Cardiac fibroblast (primary cell): ENCODE measurements at places on chromosomes 7 and 10.

GRCh38 chr7:83936056-83936708, 258.4 kb downstream of the SEMA3A start:
- DNase-seq: peak; percentile 82

GRCh38 chr10:73771722-73772280, 10.0 kb upstream of the CHCHD1 start:
- peak; percentile 28 for DNase-seq

DNA sequence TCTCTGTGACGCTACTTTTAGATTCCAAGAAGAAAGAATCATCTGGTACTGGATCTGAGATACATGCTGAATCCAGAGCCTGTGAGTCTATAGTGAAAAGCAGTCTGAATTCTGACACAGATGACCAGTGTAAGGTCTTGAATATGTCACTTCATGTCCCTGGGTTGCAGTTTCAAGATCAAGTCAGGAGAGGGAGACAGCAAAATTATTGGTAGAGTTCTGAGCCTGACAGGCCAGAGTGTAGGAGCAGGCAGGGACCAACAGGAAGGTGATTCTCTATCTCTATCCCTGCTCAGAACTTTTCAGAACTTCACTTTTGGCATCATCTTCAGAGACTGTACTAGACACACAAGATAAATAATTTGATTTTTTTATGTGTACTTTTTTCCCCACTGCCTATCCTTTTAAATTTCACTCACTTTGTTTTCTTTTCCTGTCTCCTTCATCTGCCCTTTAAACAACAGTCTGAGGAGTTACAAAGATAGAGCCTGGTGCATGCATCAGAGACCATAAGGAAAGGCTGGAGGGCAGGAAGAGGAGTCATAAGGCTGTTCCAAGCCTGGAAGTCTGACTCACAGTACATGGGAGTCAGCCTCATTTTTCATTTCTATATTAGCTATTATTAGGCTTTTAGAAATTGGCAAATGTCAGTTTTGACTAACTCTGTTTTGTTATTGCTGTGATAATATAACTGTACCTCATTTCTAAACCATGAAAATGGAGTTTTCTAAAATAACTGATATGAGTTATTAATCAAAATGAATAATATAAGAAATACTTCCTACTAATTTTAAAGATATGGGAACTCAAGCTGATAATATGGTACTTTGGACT, 120.2 kb upstream of the TMEM229A start:
- DNase-seq: peak; percentile 60

- DNase-seq: no peak
Observed at GRCh38 chr10:124521429-124521871, 59.8 kb downstream of the LHPP start.

DNA sequence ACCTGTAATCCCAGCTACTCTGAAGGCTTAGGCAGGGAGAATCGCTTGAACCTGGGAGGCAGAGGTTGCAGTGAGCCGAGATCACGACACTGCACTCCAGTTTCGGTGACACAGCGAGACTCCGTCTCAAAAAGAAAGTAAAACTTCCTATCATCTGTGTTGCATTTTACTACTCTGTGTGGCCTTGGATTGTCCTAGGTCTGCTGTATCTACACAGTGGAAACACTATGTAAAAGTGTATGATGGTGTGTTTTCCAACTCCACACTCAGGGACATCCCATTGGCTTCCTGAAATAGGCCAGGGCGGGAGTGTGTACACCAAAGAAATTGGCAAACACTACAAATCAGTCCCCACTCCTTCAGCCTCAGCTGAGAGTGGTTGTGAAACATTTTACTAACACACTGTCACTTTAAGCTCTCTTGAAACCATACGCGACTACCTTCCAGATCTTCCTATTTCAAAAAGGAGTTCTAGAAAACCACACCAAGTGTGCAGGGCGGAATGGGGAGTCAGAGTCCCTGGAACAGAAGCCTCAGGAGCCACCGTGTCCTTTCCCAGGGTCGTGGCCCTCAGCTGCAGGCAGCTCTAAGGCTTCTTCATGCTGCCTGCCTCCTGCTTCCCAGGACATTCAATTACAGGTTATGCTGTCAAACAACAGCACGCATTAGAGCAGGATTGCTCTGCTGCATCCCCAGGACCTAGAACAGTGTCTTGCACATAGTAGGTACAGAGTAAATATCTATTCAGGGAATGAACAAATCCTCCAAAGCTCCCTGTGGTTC, 275.4 kb downstream of the PARD3 start:
- peak; percentile 65 for DNase-seq

DNA sequence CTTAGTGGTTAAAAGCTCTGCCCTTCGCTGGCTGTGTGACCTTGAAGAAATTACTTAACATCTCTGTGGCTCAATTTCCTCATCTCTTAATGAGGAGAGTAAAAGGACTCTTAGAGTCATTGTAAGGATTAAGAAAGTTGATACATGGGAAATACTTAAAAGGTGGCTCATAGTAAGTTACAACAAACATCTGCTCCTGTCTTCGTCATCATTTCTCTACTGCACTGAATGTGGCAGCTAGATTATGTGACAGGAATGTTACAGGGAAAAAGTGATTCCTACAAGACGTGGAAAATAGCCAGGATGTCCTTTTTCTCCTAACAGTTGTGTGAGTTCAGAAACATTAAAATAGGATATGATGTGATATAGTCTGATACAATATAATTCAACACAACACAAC, 184.7 kb downstream of the FRMD4A start:
- peak; percentile 37 for DNase-seq

DNA sequence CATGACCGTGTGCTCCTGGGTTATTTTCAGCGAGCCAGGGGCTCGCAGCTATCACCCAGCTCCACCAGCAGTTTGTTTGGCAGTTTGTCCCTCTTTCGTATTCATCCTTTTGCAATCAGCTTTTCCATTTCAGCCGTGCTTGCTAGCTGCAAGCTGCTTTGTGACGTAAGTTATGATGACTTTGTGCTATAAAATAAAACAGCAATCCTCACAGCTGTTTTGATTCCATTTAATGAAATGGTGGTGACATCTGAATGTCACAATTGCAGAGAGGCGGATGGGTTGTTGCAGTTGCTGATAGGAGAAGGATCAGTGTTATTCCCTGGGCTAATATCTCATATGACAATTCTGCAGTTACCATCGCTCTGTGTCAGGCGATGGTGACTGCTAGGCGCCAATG, 251.7 kb downstream of the SNX10 start:
- no peak for DNase-seq

DNA sequence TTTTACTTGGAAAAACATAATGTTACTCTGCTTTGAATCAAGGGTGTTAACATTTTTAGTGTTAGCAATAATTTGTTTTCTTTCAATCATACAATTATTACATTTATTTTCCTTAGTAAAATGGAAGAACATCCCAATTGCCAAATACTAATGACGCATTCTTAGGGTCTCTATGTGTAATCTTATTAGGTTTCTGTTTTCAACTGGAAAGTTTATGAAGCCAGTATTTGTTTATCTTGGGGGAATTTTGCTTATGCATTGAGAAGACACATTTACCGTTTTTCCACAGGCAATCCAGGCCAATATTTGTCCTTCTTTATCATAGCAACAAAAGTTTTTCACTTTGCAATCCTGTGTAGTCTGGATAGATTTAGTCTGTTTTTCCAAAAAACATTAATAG, 134.5 kb downstream of the CPED1 start:
- DNase-seq: no peak

DNA sequence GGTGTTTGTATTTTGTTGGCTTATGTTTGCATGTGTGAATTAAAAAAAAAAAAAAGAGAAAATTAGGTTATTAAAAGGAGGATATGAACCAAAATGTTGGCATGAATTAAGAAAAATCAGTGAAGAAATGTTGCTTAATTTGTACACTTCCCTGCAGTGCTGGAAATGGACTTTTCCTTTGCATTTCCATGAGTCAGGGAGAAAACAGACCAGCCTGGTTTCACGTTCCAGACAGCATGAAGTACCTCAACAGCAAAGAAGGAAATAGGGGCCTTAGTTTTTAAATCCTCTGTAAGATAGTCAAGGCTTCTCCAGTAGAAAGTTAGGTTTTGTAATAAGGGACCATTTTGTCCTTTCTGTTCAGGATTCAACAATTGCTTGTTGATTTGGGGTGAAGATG, 159.7 kb downstream of the CELF2 start:
- DNase-seq: no peak

DNA sequence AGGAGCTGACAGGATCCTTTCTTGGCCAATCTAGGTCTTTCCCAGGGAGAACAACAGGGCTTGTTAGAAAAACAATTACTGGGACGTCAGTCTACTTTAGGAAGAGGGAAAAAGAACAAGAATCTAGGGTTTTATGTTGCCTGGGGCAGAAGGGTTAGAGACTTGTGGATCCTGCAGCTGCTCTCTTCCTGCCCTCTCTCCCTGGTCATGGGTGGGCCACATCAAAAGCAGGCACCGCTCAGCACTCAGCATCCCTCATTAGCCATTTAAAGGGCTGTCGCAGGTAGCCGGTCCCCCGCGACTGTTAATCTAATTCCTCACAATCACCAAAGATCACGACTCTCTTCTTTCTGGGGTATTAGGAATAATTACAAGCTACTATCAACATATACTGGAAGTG, 631.9 kb downstream of the CALN1 start:
- DNase-seq: no peak

- DNase-seq: peak; percentile 56
Observed at GRCh38 chr10:13705526-13706174, 118.9 kb downstream of the PRPF18 start.

- DNase-seq: no peak
Observed at GRCh38 chr10:7406712-7407333, 4.0 kb downstream of the SFMBT2 start.

DNA sequence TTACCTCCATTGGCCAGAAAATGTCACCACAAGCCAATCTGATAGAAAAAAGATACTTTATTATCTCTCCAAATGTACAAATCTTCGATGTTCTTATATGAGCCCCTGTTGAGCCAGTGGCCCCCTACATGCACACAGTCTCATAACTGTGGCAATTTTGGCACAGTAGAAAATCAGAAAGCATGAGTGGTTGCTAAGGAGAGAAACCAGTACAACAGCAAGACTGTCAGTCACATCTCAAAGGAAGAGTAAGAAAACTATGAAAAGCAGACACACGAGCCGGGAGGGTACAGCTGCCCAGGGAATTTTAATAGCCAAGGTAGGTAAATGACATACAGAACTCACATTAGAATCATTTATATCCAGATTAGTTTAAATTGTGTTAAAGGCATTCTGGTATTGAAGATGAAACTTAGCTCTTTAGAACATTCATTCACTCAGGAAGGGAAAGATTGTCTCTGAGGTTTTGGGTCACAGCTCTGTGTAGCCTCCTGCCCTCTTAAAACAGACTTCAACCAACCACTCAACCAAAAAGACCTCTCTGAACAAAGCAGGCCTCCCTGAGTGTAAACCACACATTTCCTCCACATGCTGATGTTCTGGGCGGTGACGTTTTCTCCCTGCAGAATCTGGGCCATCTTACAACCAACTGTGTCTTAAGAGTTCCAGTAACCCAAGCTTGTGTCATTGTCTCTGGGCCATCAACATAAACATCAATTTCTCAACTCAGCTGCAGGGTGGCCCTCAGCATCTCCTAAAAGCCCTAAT, 80.8 kb upstream of the ADAM12 start:
- DNase-seq: peak; percentile 40

- DNase-seq: no peak
Observed at GRCh38 chr7:27116962-27117886, 13.3 kb downstream of the HOXA4 start.

DNA sequence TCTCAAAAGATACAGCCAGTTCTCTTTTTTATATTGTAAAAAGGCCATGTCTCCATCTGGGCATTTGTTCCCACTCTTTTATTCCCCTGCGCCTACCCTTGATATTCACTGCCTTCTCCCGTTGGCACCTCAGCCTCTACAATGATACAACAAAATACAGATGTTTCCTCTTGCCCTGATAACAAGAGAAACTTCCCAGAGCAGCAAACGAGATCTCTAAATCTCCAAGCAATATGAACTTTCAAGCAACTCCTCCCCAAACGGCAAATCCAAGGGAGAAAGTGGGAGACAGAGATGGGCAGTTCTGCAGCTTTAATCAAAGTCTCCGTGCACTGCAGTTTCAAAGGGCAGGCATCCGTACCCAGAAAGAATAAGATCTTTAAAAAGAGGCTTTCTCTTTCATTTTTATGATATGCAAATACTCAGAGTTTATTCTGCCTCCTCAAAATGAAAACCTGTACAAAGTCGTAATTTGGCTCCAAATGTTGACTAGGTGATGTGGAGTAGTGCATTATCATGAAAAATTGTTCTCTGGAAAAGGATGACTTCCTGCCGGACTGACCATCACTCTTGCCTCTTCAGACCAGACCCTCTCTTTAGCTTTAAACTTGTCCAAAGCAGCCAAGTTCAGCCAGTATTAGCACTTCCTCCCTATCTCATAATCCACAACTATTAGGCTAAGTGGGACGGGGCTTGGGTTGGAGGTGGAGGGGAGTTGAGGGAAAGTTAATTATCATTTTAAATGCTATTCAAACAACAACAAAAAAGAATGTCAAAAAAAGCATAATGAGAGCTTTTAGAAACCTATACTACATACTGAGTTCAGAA, 682 bp downstream of the HGF start:
- DNase-seq: peak; percentile 25

GRCh38 chr7:92356406-92356805, 90.9 kb upstream of the GATAD1 start:
- no peak for DNase-seq

GRCh38 chr7:22931011-22931410, 82.9 kb downstream of the HYCC1 start:
- no peak for DNase-seq

- no peak for DNase-seq
Observed at GRCh38 chr7:41149576-41149975, 553.3 kb downstream of the INHBA start.

GRCh38 chr7:134179036-134180011, 52.2 kb downstream of the LRGUK start:
- no peak for DNase-seq

DNA sequence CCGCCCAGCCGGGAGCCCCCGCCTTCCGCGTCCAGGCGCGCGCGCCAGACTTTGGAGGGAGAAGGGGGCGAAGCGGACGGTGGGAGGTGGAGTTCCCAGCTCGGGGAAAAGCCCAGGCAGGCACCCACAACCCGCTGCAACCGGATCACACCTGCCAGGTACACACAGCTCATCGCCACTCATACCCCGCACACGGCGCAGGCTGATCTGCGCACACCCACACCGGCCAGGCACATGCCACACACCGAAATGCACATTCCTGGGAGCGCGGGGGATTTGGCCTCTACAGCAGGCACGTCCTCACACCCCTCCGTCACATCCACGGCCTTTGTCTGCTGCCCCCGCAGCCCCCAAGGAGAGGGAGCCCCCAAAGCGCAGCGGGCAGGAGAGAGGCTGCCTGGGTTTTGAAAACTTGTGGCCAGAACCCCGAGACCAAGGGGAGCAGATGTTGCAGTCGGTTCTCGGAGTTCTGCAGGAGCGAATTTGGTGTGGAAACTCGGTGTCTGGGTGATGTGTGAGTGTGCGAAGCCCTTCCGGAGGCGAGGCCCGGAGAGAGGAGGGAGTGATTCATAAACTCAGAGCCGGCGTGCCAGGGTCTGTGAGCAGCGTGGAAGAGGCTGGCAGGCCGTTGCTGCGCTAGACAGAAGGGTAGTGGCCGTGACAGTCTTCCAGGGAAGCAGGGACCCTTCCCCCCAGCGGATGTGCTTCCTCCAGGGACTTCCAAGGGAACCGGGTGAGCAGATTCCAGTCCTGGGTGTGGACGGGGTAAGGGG, 734 bp downstream of the CHST3 start:
- peak; percentile 84 for DNase-seq

GRCh38 chr10:78462176-78462575, 428.5 kb downstream of the RPS24 start:
- no peak for DNase-seq
